Bronchial epithelial cell (primary cell): ENCODE measurements at places on chromosomes 2 and 18. TPM values are rescaled to one million over a fixed set of nuclear protein-coding genes. Genes with fewer than 3 reads are reported as not detected.
A peak's percentile ranks its signal among the peaks of the same experiment; 100 is the strongest.

DNA sequence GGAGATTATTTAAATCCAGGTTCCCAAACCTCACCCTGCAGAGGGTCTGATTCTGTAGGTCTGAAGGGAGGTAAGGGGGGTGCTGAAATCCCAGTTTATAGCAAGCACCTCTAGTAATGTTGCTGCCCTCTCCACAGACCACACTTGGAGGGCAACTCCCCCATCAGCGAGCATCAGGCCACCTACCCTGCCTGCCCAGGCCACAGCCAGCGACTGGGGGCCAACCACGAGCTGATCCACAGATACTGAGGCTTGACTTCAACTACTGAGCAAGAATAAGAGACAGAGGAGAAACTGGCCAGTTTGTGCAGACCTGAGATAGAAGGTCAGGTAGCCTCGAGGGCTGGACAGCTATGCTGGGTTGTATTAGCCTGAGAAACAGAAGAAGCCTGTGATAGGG is 36.3 kb upstream of the LBH start:
- DNase-seq, result no peak

GRCh38 chr2:240793313-240794177 is 26.5 kb downstream of the KIF1A start:
- DNase-seq, result no peak

IL37 gene
- not detected in 2 replicates for total RNA-seq

- peak; percentile 95 for DNase-seq
Observed at GRCh38 chr2:1707771-1708418, 36.4 kb downstream of the PXDN start.

DNA sequence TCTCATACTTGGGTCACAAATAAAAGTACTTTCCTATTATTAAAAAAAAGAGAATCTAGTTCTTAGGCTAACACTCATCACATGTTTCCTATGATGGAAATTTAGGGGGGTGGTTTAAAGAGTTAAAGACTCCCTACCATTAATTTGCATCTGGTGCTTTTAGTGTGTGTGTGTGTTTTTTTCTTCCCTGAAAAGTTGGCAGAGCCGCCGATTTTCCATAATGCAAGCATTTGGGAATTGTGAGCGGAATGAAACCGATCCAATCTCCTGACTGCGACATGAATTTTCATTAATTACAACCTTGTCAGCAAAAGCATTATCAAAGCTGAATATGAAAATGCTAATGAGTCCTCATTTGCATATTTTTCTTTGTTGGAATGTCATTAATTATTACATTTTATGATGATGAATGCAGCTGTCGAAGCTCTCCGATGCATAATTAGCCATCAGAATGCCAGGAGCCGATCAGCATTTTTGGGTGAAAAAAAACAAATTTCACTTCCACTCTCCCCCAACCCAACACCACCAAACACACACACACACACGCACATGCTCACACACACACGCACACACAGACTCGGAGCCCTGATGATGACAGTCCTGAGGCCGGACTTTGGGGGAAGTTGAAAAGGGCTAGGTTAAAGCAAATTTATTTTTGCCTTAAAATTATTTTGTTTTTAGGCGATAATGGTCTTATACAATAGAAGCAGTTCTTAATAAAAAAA is 165.4 kb downstream of the TCF4 start:
- no peak for DNase-seq
